Activated CD8-positive, alpha-beta memory T cell treated with anti-CD3 and anti-CD28 coated beads for 24 hours (primary cell): ENCODE measurements at places on chromosomes 13 and 19.

- DNase-seq, result no peak
These were observed 21.5 kb downstream of the COLGALT1 start for GRCh38 chr19:17576758-17577456.

DNA sequence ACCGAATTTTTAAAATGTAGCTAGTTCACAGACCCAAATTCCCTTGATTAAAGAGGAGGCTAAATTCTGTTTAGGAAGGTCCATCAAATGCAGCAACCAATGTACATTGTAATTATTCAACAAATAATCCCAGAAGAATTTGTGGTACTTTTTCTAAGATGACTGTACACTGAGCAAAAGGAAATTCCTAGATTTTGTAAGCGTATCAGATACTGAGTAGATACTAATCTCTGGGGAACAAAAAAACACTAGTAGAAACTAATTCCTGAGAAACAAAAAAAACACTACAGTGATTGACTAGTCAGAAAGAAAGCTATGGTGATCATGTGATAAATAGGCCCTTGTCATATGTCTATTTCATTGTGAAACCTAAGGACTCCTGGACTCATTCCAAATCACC is 246.1 kb downstream of the PCDH17 start:
- no peak for DNase-seq

DNA sequence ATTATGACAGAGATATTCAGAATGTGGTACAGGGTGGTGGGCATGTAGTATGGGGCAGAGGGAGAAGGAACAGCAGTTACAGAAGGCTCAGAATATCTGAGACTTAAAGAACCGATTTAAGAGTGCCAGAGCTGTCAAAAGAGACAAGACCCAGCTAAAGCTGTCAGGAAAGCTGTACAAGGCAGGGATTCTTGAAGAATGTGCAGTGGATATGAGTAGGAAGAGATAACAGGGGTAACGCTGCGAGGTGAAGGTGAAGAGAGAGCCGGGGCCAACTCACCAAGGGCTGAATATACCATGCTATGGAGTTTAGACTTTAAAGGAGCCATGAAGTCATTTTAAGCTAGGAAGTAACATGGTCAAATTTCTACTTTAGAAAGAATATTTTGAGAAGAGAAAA is 381.0 kb downstream of the DIAPH3 start:
- no peak for DNase-seq

- no peak for DNase-seq
These were observed 10.6 kb downstream of the SLC15A1 start for GRCh38 chr13:98741741-98742435.

- DNase-seq, result no peak
These were observed 104.7 kb upstream of the KL start for GRCh38 chr13:32911506-32911905.

DNA sequence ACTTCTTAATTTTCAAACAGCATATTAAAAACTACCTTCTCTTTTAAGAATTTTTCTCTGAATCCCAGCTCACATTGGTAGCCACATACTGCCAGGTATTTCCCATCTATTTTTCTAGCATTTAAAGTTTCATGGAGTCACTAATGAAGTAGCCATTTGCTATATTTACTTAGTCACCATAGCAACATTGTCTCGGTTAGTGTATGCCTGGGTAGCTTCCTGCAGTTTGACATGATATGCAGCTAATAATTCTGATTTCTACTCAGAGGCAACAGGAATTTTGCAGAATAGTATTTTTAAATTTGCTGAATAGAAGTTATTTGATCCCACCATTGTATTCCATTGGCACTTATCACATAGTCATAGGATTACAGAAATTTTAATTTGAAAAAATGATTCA is 30.9 kb upstream of the KCTD4 start:
- DNase-seq, result no peak

DNA sequence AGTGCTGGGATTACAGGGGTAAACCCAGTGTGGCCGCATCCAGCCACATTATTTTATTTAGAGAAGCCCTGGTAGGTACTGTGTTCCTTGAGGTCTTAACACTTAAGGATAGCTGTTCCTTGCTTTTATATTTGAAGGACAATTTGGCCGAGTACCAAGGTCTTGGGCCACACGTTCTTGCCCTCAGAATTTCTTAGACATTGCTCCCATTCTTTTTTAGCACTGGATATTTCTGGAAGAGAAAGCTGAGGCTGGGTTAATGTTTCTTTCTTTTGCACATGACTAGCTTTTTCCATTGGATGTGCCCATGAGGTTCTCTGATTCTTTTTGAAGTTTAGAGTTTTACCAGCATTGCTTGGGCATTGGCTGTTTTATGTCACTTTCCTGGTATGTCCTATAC is 5.5 kb upstream of the RNF113B start:
- DNase-seq, result no peak

- no peak for DNase-seq
These were observed 251.7 kb upstream of the IRS2 start for GRCh38 chr13:110037925-110038573.

GRCh38 chr19:511101-511851 is 4.0 kb downstream of the TPGS1 start:
- DNase-seq, result peak; percentile 86

DNA sequence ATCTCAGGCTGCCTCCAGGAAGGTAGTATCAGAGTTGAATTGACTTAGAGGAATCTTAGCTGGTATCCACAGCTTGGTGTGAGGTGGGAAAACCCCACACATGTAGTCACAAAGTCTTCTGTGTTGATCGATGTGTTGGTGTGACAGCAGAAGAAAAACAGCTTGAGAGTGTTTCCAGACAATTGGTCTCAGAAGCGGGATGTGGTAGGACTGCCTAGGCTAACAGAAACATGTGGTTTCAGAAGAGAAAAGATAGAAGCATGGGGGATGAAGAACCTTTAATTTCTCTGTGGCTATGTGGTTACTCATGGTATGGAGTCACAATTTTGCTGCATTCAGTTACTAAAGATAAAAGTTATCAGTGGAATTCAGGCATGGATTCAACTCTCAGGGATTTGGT is 134.7 kb upstream of the SLITRK5 start:
- no peak for DNase-seq

- no peak for DNase-seq
These were observed 107.2 kb downstream of the KCNRG start for GRCh38 chr13:50122455-50122854.

DNA sequence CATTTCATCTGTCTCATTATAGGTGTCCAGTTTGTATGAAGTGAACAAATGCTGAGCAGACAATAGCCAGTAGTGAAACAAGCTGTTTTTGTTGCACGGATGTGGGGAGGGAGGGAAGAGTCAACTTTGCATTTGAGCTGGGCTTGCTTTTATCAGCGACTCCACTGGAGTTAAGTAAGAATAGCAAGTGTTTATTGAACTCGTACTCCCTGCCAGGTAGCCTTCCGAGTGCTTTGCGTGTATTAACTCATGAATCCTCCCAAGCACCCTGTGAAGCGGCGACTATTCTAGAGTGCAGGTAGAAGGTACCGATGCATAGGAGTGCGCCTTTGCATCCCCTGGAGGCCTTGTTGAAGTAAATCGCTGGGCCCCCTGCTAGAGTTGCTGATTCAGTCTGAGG is 4.7 kb upstream of the ZNF444 start:
- no peak for DNase-seq

- no peak for DNase-seq
These were observed 120.8 kb downstream of the ATP11A start for GRCh38 chr13:112810608-112811007.

- no peak for DNase-seq
These were observed 173.1 kb downstream of the LACC1 start for GRCh38 chr13:44052780-44053184.

- peak; percentile 64 for DNase-seq
These were observed 9.2 kb upstream of the FBN3 start for GRCh38 chr19:8158411-8159074.

DNA sequence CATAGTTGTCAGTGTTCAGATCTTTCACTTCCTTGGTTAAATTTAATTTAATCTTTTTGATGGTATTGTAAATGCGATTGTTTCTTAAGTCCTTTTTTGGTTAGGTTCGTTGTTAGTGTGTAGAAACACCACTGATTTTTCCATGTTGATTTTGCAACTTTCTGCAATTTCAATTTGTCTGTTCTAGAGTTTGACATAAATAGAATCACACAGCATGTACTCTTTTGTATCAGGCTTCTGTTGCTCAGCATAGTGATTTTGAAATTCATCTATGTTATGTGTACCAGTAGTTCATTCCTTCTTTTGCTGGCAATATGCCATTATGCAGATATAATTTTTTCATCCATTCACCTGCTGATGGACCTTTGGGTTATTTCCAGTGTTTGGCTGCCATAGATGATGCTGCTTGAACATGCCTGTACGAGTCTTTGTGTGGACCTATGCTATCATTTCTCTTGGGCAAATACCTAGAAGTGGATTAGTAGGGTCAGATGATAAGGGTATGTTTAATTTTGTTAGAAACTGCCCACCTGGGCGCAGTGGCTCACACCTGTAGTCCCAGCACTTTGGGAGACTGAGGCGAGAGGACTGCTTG is 33.1 kb downstream of the BICRA start:
- no peak for DNase-seq

GRCh38 chr19:38134540-38135149 is 89.4 kb downstream of the DPF1 start:
- DNase-seq, result no peak

DNA sequence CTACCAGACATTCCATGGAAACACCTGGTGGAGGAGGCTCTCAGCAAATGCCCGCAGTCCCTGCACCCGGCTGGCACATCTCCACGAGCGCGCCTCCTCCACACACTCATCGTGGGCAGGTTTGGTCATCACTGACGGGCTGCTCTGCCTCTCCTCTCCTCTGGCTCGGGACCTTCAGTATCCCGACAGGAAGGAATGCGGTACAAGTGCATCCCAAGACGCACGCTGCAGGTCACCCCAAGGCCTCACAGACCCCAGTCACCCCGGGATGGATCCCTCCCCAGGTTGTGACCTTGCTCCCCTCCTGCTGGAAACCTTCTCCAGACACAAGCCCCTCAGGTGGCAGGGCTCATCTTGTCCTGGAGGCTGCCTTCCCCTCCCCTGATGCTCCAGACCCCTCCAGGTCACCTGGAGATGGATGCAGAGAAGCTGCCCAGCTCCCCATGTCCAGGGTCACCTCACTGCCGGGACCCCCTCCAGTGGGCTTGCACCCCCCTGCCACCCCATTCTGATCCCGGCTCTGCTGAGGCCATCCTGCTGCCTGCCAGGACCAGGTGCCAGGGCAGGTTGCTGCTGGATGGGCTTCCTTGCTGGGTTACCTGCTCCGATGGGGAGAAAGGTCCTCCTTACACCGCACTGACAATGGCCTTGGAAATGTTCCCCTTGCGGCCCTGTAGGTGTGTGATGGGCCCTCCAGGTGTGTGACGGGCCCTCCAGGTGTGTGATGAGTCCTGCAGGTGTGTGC is 29.9 kb downstream of the C13orf46 start:
- no peak for DNase-seq

GRCh38 chr13:40660141-40660664 is 6.2 kb downstream of the FOXO1 start:
- DNase-seq, result no peak

DNA sequence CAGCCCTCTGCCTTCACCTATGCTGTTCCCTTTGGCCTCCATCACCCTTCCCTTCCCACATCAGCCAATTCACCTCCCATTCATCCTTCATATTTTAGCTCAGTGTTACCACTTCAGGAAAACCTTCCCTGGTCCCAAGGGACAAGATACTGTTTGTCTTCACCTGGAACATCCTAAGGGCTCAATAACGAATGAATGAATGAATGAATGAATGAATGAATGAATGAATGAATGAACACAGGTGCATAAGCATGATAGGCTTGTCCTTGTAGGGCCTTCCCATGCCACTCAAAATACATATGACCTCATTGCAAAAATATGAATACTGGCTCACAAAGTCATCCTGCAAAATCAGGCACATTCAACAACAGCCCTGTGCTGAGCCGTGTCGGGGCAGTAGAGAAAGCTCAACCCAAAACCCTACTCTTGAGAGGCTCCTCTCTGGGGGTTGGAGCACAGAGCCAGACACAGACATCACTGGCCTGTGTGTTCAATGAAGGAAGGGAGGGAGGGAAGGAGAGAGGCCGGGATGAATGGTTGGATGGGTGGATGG is 33.7 kb upstream of the TPM4 start:
- DNase-seq, result no peak

- DNase-seq, result no peak
These were observed 211.5 kb downstream of the KLF12 start for GRCh38 chr13:73922493-73923393.

- no peak for DNase-seq
These were observed 7.1 kb downstream of the ZIC2 start for GRCh38 chr13:99988529-99989275.

DNA sequence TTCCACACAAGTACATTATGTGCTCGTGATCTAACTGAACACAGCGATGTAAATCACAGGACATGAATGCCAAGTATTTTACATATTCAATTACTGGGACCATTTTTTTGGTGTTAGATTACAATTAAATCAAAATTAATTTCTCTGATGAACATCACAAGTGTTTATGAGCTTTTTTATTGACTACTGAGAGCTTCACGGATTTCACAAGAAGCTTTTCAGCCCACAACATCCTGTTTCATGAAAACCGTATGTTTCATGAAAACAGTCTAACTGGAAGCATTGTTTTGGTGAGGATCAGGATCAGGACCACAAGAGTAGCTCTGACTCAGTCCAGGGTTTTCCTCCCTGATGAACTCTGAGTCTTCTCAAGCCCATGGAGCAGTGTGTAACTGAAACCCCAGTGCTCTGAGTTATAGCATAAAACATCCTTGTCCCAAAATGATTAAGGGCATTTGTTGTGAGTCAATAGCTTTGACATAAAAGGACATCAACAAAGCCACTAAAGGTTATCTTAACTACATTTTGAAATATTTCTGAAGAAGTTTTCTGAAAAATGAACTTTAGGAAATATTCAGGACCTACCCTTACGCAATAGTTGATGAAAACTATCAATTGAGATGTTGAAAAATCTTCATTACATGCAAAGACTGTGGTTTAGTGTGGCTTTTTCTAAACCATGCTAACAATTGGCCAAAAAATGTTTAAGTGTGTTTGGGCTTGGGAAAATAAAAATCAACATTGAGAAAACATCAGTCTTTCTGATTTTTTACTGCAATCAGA is 49.3 kb downstream of the UFM1 start:
- DNase-seq, result no peak

GRCh38 chr13:25806264-25806974 is 245.4 kb downstream of the SHISA2 start:
- DNase-seq, result no peak

DNA sequence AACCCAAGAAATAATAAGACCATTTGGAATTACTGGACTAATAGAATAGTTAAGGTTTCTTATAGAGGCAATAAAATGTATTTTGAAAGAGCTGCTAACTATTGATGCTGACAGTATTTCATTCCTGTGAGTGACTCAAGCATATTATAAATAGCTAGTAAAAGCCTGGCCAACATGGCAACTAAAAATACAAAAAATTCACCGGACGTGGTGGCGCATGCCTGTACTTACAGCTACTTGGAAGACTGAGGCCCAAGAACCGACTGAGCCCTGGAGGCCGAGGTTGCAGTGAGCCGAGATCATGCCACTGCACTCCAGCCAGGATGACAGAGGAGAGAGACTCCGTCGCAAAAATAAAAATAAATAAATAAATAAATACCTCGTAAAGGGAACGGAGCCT is 5.4 kb upstream of the ICAM3 start:
- no peak for DNase-seq

GRCh38 chr19:10643172-10643967 is 10.8 kb upstream of the ILF3 start:
- DNase-seq, result no peak
